ENCODE measurements at places on chromosomes 11 and 22. TPM values are rescaled to one million over a fixed set of nuclear protein-coding genes. Genes with fewer than 3 reads are reported as not detected.

UBQLN3 gene
- 1.3 TPM for total RNA-seq

PELI3 gene
- total RNA-seq, result 24.7 TPM

MYEOV gene
- total RNA-seq, result not detected

MRGPRF gene
- total RNA-seq, result not detected

DGCR6 gene
- 18.8 TPM for total RNA-seq

GP1BB gene
- total RNA-seq, result 23.5 TPM

MMP3 gene
- not detected for total RNA-seq

TBX1 gene
- not detected for total RNA-seq

PDE3B gene
- total RNA-seq, result 52.0 TPM

SYT12 gene
- 0.31 TPM for total RNA-seq

PKNOX2 gene
- 13.1 TPM for total RNA-seq

ART5 gene
- total RNA-seq, result not detected

MRGPRE gene
- not detected for total RNA-seq

LMNTD2 gene
- total RNA-seq, result not detected

UBQLNL gene
- total RNA-seq, result 1.9 TPM

CD3G gene
- not detected for total RNA-seq

CPT1B gene
- total RNA-seq, result 18.2 TPM

FAM180B gene
- total RNA-seq, result not detected

TSPAN32 gene
- not detected for total RNA-seq

APOL4 gene
- 18.8 TPM for total RNA-seq

PHLDA2 gene
- total RNA-seq, result not detected

MISFA gene
- total RNA-seq, result 1.3 TPM

FCHSD2 gene
- 49.1 TPM for total RNA-seq

MPZL3 gene
- 0.63 TPM for total RNA-seq

PPP1R14B gene
- total RNA-seq, result 82.9 TPM

IFTAP gene
- total RNA-seq, result 58.5 TPM

RTCB gene
- 60.4 TPM for total RNA-seq

MMP12 gene
- total RNA-seq, result not detected

TLCD5 gene
- total RNA-seq, result 21.6 TPM

WNT7B gene
- total RNA-seq, result 9.1 TPM

SGSM1 gene
- 18.2 TPM for total RNA-seq

PNPLA5 gene
- not detected for total RNA-seq

ART1 gene
- total RNA-seq, result not detected
